Activated B cell treated with CpG ODN at 0.5 μM for 24 hours (primary cell): ENCODE measurements at places on chromosomes 7 and 10.

GRCh38 chr10:89337484-89337883 is 9.7 kb downstream of the IFIT3 start:
- H3K36me3 ChIP-seq: peaks cover 28% of the 10 kb centered on the region
- H3K27ac ChIP-seq: no peak overlapping the region
- no peaks in the 10 kb centered on the region for H3K27me3 ChIP-seq
- H3K4me3 ChIP-seq: no peak overlapping the region
- no peak for DNase-seq

DNA sequence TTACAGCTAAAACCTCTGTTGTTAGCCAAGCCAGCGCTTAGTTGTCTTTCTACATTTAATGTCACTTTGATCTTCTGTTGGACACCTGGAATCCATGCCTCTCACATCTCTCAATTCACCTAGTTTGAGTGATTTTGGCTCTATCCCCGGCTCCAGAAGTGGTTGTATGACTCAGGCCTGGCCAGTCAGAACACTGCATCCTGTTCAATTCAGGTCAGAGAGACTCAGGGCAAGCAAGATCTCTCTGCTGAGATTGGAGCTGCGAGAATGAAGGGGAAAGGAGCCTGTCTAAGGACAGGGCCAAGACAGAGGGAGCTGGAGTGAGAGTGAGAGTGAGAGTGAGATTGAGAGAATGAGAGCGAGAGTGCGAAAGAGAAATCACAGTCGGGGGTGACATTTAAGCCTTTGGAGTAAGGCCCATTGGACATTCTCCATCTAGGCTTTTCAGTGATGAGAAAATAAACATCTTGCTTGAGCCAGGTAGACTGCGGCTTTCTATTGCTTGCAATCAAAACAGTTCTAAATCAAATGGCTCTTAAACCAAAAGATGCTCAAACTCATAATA is 83.3 kb upstream of the DYNC1I1 start:
- peaks cover 4% of the 10 kb centered on the region for H3K4me1 ChIP-seq
- no peak for DNase-seq
- H3K27me3 ChIP-seq: no peaks in the 10 kb centered on the region

GRCh38 chr10:129796710-129797420 is 167.2 kb downstream of the EBF3 start:
- no peaks in the 10 kb centered on the region for H3K4me1 ChIP-seq
- H3K36me3 ChIP-seq: no peaks in the 10 kb centered on the region
- no peak for DNase-seq
- no peaks in the 10 kb centered on the region for H3K27me3 ChIP-seq

DNA sequence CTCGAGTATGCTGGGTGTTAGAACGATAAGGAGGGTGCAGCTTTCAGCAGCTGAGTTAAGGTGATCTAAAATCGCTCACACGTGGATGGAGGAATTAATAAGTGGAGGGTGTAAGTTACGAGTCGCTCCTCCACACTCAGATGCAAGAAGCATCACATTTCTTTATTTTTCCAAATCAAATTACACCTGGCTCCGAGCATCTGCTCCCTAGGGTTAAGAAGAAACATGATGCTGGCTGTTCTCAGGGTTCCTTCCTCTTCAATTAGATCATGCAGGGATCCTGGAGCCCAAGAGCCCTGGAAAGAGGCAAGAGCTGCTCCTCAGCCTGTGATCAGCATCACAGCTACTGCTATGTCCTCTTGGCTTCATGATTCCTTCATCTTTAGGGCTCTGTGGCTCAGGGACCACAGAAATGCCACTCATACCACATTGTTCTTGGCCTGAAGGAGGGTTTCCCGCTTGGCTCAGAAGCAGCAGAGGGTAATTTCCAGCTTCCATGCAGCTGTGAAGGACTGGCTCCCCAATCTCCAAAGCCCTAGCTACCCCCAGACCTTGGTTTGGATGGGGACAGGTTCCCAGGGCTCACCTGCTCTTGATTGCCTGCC is 235.9 kb upstream of the ZNF32 start:
- no peak overlapping the region for H3K4me3 ChIP-seq
- no peak overlapping the region for H3K27ac ChIP-seq
- no peaks in the 10 kb centered on the region for H3K36me3 ChIP-seq
- H3K27me3 ChIP-seq: peaks cover 4% of the 10 kb centered on the region

GRCh38 chr7:129376778-129377700 is 57.2 kb upstream of the STRIP2 start:
- H3K27ac ChIP-seq: no peak overlapping the region
- H3K36me3 ChIP-seq: peaks cover 15% of the 10 kb centered on the region
- no peak for DNase-seq
- no peaks in the 10 kb centered on the region for H3K4me1 ChIP-seq
- no peak overlapping the region for H3K4me3 ChIP-seq
- H3K27me3 ChIP-seq: no peaks in the 10 kb centered on the region

GRCh38 chr10:73818402-73818801 is 7.0 kb upstream of the NDST2 start:
- H3K4me3 ChIP-seq: no peak overlapping the region
- no peaks in the 10 kb centered on the region for H3K27me3 ChIP-seq
- H3K36me3 ChIP-seq: peaks cover 41% of the 10 kb centered on the region
- no peak overlapping the region for H3K27ac ChIP-seq

DNA sequence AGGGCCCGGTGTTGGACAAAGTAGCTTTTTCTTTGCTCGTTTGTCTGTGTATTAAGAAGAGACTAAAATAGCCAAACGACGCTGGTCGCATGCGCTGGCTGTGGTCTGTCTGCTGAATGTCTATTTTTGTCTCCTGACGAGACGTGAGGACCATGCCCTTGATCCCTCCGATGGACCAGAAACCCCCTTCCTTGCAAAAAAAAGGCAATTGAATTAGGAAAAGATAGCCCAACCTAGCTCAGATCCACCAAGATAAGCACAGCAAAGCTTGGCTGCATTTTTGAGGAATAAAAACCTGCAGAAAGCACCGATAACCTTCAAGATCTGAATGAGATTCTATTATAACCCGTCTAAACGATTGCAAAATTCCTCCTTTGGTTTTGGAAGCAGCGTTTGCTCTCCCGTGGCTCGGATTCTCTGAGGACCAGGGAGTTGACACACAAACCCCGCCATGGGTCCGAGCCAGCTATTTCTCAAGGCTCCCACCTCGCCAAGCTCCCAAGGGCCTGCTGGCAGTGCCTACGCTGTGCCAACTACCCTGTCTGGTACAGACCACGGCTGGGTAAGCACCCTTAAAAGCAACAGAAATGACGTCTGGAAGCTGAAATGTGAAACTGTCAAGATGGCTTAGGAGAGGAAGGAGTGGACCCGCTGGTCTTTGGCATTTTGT is 17.7 kb upstream of the TTYH3 start:
- peak overlapping the region; percentile 4 for H3K4me3 ChIP-seq
- DNase-seq: no peak
- H3K36me3 ChIP-seq: no peaks in the 10 kb centered on the region

- H3K4me3 ChIP-seq: no peak overlapping the region
- H3K4me1 ChIP-seq: no peaks in the 10 kb centered on the region
- H3K27ac ChIP-seq: no peak overlapping the region
- no peak for DNase-seq
Observed at GRCh38 chr10:33655165-33655815, 320.8 kb upstream of the NRP1 start.

DNA sequence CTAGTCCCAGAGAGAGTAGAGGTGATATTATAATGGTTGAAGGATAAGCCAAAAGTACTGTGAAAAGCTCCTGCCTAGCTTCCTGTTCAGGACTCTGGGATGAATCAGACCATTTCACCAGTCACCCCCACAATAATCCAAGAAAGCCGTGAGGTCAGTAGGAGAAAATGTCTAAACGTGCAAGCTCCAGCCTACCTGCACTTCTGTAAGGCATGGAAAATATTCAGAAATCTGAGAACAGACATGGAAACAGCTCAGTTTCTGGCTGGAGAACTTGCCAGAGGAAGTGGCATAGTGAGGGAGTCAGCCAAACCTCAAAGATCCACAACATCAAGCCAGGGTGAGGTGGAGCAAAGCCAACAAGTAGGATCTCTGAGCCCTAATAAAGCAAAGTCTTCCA is 58.2 kb downstream of the ELAPOR2 start:
- H3K4me3 ChIP-seq: no peak overlapping the region
- H3K27ac ChIP-seq: no peak overlapping the region
- H3K36me3 ChIP-seq: no peaks in the 10 kb centered on the region

DNA sequence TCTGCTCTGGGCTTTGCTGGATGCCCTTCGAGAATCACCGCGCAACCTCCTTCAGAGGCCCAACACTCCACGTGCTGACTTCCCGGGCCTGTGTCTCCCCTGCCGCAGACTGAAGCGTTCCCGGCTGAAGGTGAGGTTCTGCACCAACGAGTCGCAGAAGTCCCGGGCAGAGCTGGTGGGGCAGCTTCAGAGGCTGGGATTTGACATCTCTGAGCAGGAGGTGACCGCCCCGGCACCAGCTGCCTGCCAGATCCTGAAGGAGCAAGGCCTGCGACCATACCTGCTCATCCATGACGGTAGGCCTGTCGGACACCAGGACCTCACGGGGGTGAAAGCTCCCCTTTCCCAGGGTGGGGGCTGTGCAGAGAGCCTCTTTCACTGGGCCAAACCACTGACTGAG is 22.4 kb downstream of the LHPP start:
- H3K4me1 ChIP-seq: no peaks in the 10 kb centered on the region
- no peak overlapping the region for H3K27ac ChIP-seq
- H3K4me3 ChIP-seq: no peak overlapping the region
- no peak for DNase-seq

DNA sequence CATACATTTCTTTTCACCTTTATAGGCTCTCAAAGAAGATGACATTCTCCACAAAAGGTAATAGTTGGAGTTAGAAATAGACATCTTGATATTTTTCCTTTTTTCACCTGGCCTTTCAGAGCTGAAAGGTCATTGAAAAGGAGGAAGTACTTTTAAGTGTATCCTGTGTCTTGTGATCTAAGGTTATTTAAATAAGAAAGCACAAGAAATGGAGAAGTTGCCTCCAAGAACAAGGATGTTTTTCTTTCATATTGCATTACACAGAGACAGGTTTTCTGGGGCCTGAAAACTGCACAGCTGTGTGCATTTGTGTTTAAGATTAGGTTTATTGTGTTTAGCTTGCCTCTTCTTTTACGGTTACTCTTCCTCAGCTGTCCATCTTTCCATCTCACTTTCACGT is 103.4 kb upstream of the SEMA3D start:
- peaks cover 2% of the 10 kb centered on the region for H3K36me3 ChIP-seq
- peak overlapping the region; percentile 64 for H3K4me3 ChIP-seq
- peak overlapping the region; percentile 79 for H3K27ac ChIP-seq
- H3K27me3 ChIP-seq: no peaks in the 10 kb centered on the region
- DNase-seq: no peak

GRCh38 chr10:62056698-62057097 is 155.2 kb downstream of the ARID5B start:
- H3K4me3 ChIP-seq: no peak overlapping the region
- peaks cover 93% of the 10 kb centered on the region for H3K36me3 ChIP-seq
- H3K27ac ChIP-seq: peak overlapping the region; percentile 93

DNA sequence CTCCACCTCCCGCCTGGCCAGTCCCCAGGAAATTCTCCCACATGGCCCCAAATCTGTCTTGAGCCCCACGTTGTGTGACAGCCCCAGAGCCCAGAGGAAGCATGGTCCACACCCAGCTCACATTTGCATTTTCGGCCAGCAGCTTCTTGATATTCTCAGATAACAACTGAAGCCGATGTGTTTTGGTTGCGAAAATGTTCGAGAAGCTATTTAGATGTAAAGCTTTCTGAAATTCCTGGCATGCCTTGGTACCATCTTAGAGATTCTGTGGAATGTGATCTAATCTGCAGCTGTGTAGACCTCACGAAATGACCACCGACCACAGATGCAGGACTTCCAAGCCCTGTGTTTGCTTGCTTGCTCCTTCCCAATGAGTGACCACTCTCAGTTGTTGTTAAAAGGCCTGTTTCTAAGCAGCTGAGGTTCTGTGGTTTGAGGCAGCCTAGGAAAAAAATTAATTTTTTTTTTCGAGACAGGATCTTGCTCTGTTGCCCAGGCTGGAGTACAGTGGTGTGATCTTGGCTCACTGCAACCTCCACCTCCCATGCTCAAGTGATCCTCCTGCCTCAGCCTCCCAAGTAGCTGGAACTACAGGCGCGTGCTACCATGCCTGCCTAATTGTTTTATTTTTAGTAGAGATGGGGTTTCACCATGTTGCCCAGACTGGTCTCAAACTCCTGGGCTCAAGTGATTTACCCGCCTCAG is 8.8 kb downstream of the SLC4A2 start:
- H3K27ac ChIP-seq: no peak overlapping the region
- H3K36me3 ChIP-seq: peaks cover 63% of the 10 kb centered on the region
- H3K27me3 ChIP-seq: no peaks in the 10 kb centered on the region
- no peak for DNase-seq

- no peaks in the 10 kb centered on the region for H3K36me3 ChIP-seq
- no peak overlapping the region for H3K4me3 ChIP-seq
- peaks cover 26% of the 10 kb centered on the region for H3K27me3 ChIP-seq
- H3K27ac ChIP-seq: no peak overlapping the region
Observed at GRCh38 chr7:141519623-141520022, 31.6 kb upstream of the AGK start.

- H3K27ac ChIP-seq: no peak overlapping the region
- no peaks in the 10 kb centered on the region for H3K36me3 ChIP-seq
Observed at GRCh38 chr10:48286356-48286755, 11.9 kb upstream of the FRMPD2 start.

- no peaks in the 10 kb centered on the region for H3K4me1 ChIP-seq
- no peak overlapping the region for H3K27ac ChIP-seq
- DNase-seq: no peak
- peaks cover 11% of the 10 kb centered on the region for H3K27me3 ChIP-seq
- no peaks in the 10 kb centered on the region for H3K36me3 ChIP-seq
- no peak overlapping the region for H3K4me3 ChIP-seq
Observed at GRCh38 chr7:54827734-54828133, 68.7 kb upstream of the SEC61G start.

DNA sequence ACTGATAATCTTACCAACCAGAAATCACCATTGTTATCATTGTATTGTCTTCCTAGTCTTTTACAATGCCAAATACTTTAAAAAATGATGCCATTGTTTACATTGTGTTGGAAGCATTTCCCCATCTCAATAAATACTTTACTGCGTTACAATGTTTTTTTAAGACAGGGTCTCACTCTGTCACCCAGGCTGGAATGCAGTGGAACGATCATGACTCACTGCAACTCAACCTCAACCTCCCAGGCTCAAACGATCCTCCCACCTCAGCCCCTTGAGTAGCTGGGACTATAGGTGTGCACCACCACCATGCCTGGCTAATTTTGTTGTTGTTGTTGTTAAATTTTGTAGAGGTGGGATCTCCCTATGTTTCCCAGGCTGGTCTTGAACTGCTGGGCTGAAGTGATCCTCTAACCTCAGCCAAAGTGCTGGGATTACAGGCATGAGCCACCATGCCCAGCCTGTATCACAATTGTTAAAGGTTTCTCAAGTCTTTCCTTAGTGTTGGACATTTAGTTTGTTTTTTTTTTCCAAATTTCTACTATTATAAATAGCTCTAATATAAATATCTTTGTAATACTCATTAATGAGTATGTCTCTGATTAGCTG is 13.5 kb downstream of the LRMDA start:
- no peak for DNase-seq
- H3K4me1 ChIP-seq: no peaks in the 10 kb centered on the region
- H3K27me3 ChIP-seq: peaks cover 11% of the 10 kb centered on the region

DNA sequence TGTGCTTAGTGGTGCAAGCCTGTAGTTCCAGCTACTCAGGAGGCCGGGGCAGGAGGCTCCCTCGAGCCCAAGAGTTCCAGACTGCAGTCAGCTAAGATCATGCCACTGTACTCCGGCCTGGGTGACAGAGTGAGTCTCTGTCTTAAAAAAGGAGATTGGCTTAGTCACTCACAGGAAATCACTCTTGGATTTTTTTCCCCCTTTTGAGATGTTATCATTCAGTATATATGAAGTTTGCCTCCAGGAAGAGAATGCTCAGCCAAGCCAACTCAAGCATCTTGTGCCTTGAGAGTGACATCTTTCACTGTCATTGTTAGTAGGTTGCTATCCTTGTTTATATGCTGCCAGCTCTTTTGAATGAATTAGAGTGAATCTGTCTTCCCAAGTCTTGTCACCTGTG is 28.0 kb downstream of the NIPSNAP2 start:
- no peak overlapping the region for H3K4me3 ChIP-seq
- H3K36me3 ChIP-seq: peaks cover 75% of the 10 kb centered on the region
- H3K27me3 ChIP-seq: no peaks in the 10 kb centered on the region
- H3K4me1 ChIP-seq: no peaks in the 10 kb centered on the region
